ENCODE measurements at places on chromosomes 1 and 21.

- no peak for DNase-seq
Measured at GRCh38 chr1:204694145-204694544, 8.6 kb upstream of the LRRN2 start.

- no peak for DNase-seq
Measured at GRCh38 chr1:185969028-185969427, 234.8 kb downstream of the HMCN1 start.

- no peak for DNase-seq
Measured at GRCh38 chr1:229596925-229597699, 28.8 kb downstream of the TAF5L start.

DNA sequence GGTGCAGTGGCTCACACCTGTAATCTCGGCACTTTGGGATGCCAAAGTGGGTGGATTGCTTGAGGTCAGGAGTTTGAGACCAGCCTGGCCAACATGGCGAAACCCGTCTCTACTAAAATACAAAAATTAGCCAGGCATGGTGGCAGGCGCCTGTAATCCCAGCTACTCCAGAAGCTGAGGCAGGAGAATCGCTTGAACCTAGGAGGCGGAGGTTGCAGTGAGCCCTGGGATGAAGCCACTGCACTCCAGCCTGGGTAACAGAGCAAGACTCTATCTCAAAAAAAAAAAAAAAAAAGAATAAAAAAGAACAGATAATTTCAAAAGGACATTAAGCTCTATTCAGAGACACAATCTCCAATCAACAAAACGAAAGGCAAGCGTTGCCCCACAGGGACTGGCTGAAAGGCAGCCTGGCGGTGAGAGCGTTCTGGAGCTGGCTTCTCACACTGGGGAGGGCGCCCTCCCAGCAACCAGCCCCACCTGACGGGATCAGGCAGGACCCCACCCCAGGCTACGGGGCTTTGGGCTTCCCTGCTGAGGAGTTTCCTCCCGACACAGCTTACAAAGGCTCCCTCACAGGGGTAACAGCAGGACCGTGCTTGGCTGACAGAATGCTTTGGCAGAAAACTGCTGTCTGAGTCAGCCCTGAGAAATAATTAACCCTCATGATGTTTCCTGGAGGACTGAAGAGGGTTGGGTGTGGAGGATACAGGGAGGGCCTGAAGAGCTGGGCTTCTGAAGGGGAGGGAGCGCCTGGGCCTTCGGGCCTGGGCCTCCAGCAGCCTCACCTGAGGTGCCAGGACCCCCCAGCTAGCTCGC is 31.1 kb upstream of the SRP9 start:
- DNase-seq: no peak

- no peak for DNase-seq
Measured at GRCh38 chr1:46525253-46525983, 26.0 kb downstream of the KNCN start.

- no peak for DNase-seq
Measured at GRCh38 chr1:107095647-107096046, 39.2 kb downstream of the PRMT6 start.

GRCh38 chr21:27291006-27291405 is 324.1 kb upstream of the ADAMTS5 start:
- no peak for DNase-seq

DNA sequence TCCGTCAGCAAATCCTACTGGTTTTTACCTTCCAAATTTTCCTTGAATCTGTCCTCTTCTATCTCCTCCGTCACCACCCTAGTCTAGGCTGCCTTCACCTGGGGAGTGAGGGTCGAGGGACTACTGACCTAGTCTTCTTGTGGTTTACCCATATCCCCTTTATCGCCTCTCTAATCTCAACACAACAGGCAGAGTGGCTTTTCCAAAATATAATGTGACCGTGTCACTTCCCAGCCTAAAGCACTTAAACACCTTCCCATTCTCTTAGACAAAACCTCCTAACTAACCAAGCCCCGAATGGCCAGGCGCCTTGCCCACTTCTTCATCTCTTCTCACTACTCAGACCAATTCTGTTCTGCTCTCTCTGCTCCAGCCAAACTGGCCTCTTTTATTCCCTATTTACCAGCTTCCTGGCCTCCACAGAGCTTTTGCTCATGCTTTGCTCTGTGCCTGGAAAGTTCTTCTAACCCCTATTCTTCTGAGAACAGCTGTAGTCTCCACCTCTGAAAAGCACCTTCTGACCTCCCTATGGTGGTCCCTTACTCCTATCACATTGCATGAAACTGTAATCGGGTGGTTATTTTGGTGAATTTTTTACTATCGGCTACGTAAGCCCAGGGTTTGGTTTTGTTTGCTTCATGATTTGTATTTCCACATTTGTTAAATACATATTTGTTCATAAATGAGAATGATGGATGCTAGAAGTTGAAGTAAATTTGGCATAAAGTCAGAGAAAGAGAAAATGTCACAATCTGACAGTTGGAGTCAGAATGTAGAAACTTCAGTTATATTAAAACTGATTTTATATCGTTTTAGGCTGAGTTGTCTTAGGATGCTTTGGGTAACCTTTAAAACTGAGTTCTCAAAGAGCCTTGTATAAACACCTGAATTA is 1.2 kb upstream of the NBPF1 start:
- peak; percentile 4 for DNase-seq

GRCh38 chr1:220895412-220895946 is 16.2 kb downstream of the HLX start:
- DNase-seq: no peak

- peak; percentile 35 for DNase-seq
Measured at GRCh38 chr1:113872219-113872935, 865 bp upstream of the PTPN22 start.

DNA sequence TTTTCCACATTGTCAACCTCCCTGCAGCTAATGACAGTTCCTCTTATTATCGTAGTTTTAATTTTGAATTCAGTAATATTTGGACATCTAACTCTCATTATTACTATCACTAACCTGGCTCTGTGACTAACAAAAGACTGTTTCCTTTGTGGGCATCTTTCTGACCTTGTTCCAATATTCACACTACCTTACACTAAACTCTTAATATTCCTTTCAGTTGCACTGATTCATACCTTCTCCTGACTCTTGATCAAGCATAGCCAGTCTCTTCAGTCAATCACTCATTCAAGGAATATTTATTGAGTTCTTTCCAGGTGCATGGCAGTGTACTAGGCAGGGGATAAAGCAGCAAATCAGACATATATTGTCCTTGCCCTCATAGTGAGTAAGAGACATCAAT is 7.8 kb upstream of the CTNNBIP1 start:
- DNase-seq: no peak

DNA sequence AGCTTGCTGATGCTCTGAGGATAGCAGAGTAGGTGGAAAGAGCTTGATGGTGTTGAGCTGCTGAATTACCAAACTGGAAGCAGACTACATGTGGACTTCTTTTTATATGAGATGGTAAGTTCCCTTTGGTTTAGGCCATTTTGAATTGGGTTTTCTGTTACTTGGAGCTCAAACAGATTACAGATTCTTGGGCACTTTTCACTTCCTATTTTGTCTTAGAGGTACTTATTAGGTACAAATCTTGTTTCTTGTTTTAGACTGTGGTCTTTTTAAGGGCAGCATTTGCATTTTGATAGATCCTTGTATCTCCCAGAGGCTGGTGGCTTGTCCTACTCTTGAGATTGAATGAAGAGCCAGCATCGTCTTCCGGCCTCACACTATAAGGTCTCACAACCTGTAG is 70.2 kb downstream of the GADD45A start:
- no peak for DNase-seq

- DNase-seq: no peak
Measured at GRCh38 chr1:233485385-233485784, 128.5 kb upstream of the KCNK1 start.

DNA sequence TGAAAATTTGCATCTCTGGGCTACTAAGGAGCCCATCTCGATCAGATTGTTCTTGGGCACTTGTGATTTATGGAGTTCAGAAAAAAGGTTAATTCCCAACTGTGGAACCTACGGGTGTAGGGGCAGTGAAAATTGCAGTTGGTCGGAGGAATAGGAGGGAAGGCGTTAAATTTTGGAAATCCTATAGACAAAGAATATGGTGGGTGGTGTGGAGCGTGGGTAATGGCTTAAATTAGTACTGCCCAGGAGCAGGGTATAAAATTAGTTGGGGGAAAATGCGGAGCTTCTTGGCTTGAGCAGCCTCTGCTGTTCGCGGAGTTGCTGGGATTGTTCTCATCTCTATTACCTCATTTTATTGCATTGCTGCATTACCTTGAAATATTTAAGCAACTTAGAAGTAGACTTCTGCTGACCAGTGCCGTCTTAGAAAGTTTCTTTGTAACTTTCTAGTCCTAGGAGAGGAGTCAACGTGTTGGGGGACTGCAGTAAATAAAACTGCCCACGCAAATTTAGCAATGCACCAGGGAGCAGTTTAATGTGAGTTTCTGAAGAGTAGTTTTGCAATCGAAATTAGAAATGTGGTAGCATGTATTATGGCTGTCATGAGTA is 514 bp downstream of the S1PR1 start:
- peak; percentile 35 for DNase-seq
